Stimulated activated CD4-positive, alpha-beta T cell treated with anti-CD3 and anti-CD28 coated beads, Interleukin-4, amount 100 ng/mL, for 24 hours (primary cell): ENCODE measurements at places on chromosomes 5 and 9.

GRCh38 chr9:103362986-103363385 lies 367.9 kb downstream of the CYLC2 start:
- DNase-seq = no peak

DNA sequence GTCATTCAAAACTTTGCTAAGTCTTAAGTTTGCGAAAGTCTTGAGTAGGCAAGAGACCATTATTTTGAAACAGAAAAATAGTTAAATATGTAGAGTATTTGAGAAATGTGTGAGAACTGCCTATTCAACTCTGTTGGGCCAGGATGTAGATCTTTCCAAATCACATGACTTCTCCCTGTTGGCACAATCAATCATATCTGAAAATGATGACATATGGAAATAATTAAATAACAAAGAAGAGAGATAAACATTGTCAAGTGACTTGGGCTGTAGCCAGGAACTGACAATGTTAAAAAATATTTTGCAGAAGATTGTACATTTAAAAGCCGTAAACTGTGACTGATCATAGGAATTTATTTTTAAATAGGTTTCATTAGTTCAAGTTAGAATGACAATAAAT lies 104.6 kb upstream of the IL6ST start:
- no peak for DNase-seq

DNA sequence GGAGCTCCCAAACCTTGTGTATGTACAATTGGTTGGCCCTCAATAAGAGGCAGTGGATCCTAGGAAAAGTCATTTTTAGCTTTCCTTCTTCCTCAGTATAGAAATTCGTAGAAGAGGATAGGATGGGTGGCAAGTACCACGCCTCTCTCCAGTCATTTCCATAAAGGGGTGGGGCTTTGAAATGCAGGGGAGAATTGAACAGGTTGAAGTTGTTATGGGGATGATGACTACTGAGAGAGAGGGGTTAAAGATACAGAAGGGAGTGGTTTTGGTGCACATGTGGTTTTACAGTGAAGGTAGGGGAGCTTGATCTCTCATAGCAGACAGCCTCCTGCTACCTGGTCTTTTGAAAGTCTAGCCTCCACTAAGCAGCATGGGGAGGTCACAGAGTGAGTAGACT lies 54.4 kb upstream of the FAM120AOS start:
- DNase-seq = no peak

GRCh38 chr9:87372356-87372851 lies 125.3 kb upstream of the DAPK1 start:
- DNase-seq = no peak

GRCh38 chr5:74623748-74624408 lies 16.6 kb downstream of the ENC1 start:
- DNase-seq = no peak

- DNase-seq = no peak
Observed at GRCh38 chr9:91178281-91179236, 183.2 kb downstream of the AUH start.
